ENCODE measurements at places on chromosomes 12 and 14. TPM values are rescaled to one million over a fixed set of nuclear protein-coding genes. Genes with fewer than 3 reads are reported as not detected.

DNA sequence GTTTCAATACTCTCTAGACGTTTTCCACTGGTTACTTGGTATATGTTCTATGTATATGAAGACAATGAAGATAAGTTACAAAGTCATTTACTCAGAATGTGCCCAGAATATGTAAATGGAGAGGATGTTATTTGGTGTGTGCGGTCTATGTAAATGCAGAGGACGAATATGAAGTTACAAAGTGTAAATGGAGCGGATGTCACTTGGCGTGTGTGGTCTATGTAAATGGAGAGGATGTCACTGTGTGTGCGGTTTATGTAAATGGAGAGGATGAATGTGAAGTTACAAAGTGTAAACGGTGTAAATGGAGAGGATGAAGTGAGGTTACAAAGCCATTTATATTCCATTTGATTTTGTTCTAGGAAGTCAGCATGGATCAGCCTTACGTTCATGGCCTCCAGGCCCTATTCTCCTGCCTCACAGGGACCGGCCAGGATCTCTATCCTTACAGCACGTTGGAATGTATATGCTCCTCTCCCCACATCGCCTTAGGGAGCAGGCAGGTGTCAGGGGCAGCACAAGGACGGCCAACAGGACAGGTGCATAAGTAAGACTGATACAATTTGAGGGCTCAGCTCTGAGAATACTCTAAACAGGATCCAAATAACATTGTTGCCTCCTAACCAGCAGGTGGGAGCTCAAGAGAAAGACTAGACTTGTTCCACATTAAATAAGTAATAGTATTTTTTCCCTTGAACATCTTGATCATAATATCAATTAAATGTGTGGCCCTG, 42.4 kb downstream of the GLRX5 start:
- DNase-seq: no peak

Gene ADAM21
- not detected for total RNA-seq

- no peak for DNase-seq
Measured at GRCh38 chr12:50004696-50005095, 20.6 kb downstream of the RACGAP1 start.

GRCh38 chr12:94027561-94027960, 120.8 kb upstream of the PLXNC1 start:
- no peak for DNase-seq

Gene STYX
- total RNA-seq: 10.8 TPM

DNA sequence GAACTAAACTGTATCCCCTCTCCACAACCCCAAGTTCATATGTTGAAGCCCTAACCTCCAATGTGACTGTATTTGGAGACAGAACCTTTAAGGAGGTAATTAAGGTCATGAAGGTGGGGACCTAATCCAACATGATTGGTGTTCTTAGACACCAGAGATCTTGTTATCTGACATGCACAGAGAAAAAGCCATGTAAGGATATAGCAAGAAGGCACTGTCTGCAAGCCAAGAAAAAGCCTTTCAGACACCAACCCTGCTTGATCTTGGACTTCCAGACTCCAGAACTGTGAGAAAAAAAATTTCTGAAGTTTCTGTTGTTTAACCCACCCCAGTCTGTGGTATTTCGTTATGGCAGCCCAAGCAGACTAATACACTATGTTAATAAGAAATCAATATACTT, 62.2 kb upstream of the CFL2 start:
- DNase-seq: no peak

Gene FOXN4
- not detected for total RNA-seq

DNA sequence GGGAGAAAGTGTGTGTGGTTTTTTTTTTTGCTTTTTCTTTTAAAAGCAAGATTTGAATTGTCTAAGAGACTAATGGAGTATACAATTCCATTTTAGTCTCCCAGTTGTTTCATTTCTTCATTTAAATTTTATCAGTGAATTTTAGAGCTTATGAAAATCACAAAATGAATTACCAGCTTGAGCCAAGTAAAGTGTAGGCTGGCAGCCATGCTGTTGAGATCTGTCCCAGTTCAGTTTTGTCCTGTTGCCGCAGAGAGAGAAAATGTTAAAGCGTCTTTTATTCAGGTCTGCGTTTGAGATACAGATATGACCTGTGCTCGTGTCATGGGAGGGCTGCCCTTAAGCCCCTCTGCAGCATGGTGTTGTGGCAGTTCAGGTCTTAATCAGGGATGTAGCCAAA, 256.5 kb downstream of the IPO8 start:
- no peak for DNase-seq

Gene EPYC
- not detected for total RNA-seq

- no peak for DNase-seq
Measured at GRCh38 chr12:131795064-131795463, 33.1 kb upstream of the MMP17 start.

Gene TAS2R19
- 3.3 TPM for total RNA-seq

DNA sequence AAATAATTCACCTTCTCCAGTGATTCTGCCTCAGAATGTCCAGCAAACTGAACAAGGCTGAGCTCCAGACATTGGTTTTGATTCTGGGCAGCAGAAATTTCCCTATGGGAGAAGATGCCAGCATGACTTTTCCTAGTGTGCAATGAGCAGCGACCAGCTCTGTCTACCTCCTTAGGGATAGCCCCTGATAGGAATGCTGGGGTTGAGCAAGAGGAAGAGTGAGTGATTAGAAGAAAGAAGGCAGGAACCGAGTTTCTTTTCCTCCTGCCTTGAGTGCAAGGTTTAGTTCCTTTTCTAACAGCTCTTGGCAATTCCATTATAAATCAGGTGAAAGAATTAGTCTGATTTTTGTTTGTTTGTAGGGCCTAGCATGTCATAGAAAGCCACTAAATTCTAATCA, 379.0 kb downstream of the DAD1 start:
- no peak for DNase-seq

DNA sequence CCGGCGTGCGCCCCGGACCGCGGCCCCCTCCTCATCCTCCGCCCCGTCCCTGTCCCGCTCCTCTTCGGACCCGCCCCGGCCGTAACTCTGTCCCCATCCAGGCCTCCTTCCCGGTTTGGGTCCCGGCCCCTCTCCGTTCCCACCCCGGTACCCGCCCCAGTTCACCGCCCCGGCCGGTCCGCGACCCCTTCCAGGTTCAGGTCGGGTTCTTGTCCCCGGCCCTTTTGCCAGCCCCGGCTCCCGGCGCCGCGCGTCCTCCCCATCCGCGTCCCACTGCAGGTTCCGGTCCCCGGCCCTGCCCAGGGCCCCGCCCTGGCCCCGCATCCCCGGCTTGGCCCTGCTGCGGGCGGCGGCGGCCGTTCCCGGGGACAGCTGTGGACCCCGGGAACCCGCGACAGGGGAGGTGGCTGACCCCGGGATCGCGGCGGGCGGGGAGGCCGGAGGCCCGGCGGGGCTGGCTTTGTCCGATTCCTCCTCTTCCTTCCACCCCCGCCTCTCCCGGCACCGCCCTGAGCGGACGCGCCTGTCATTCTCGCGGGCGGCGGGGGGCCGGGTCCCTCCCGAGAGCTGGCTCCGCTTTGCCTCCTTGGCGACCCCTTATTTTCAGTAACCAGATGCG, 601 bp downstream of the KLC1 start:
- peak; percentile 59 for DNase-seq

GRCh38 chr14:96783915-96784224, 13.3 kb upstream of the VRK1 start:
- DNase-seq: peak; percentile 86

Gene SYNDIG1L
- total RNA-seq: 0.52 TPM

GRCh38 chr12:57039016-57039798, 10.7 kb downstream of the MYO1A start:
- no peak for DNase-seq

Gene WSCD2
- not detected for total RNA-seq

Gene A2M
- total RNA-seq: not detected

DNA sequence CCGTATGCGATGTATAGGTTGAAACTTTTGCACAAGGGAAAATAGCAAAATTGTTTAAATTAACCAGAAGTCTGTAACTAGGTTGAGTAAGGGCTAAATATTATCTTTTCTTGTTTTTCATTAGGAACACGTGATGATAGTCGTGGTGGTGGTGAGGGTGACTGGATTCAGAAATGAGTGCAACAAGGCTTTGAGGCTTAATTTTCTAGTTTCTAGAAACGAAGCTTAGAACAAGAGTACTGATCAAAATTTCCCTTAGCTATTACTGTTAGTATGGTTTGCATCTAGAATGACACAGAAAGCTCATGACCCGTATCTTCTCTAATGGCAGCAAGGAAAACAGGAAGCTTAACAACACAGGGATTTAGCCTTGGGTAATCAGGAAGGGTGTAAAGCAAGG, 7.0 kb downstream of the SLIRP start:
- no peak for DNase-seq

Measured in PC-9 (cell line).